ENCODE measurements at places on chromosomes 2 and 18.

DNA sequence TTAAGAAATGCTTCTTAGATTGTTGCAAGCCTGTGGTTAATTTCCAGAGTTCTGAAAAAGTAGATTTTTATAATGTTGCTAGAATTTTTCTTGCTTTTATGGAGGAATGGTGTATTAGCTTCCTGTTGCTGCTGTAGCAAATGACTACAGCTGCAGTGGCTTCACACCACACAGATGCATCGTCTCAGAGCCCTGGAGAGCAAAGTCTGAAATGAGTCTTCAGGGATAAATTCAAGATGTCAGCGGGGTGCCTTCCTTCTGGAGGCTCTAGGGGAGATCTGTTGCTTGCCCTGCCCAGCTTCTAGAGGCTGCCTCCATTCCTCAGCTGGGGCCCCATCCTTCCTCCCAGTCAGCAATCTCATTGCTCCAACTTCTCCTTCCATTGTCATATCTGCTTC is 187.8 kb downstream of the ZNF516 start:
- DNase-seq, result no peak

DNA sequence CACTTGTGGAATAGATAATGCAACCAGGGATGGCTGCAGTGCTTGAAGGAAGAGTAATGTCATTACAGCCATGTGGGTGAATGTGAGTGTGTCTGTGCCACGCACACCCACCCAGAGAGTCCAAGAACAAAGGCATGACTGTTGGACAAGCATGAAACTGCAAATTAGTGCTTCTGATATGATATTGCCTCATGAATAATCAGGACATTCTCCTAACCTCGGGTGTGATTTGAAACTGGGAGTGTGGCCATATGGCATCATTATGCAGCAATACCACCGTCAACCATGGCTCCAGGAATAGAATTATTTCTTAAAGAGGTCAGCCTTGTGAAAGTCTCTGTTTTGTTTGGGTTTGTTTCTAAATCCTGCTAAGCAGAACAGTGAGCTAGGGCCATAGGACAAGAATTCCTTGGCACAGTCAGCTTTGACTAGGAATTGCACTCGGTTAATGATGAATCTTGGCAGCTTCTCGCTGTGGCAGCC is 678.0 kb upstream of the RAB6C start:
- no peak for DNase-seq

DNA sequence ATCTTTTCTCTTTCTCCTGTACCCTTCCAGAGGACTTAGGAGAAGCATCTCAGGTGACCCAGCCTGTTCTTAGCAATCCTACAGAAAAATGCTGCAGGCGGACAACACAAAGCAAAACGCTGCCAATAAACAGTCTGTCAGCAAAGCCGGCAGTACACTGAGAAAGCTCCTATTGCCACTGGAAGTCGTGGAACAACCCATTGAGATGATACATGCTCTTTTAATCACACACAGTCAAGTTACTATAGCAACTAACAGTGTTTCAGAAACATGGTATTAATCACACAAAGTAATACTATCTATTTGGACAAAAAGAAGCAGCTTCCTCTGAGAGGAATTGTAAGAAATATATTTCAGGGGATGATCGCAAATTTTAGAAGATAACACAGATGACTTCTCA is 10.5 kb downstream of the CTLA4 start:
- DNase-seq, result no peak

- no peak for DNase-seq
These were observed 80.1 kb upstream of the SPOPL start for GRCh38 chr2:138421315-138421970.

- no peak for DNase-seq
These were observed 45.9 kb downstream of the PXDN start for GRCh38 chr2:1698188-1698945.

Data from NK-92 treated with Interleukin-12 subunit alpha and Interleukin-12 subunit beta, amount 100 ng/mL, for 24 hours (cell line).